ENCODE measurements at places on chromosomes 13 and 19.

DNA sequence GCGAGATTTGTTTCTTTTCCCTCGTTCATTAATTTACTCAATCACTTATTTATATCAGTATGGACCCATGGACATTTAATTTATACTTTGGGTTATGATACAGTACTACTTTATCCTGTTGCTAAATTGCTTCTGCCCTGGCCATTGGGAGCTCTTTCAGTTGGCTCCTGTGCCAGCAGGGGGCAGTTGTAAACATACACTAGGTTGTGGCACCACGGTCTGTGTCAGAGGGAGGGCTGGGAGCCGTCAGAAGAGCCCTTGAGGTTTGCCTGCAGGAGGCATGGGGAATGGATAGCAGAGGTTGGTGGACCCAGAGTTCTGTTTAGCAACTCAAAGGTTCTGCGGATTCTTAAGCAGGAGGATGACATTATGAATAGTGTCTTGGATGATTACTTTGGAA lies 94.3 kb downstream of the ERCC5 start:
- DNase-seq = no peak

GRCh38 chr13:112102243-112102642 lies 35.3 kb downstream of the SOX1 start:
- peak; percentile 65 for DNase-seq

- DNase-seq = peak; percentile 2
Observed at GRCh38 chr13:34675626-34676025, 266.4 kb upstream of the NBEA start.

GRCh38 chr19:633786-634639 lies 676 bp upstream of the POLRMT start:
- no peak for DNase-seq

GRCh38 chr19:37763488-37763887 lies 15.9 kb downstream of the ZNF573 start:
- no peak for DNase-seq

Data from NCI-H146 (cell line).